ENCODE measurements at places on chromosomes 12 and 14.

DNA sequence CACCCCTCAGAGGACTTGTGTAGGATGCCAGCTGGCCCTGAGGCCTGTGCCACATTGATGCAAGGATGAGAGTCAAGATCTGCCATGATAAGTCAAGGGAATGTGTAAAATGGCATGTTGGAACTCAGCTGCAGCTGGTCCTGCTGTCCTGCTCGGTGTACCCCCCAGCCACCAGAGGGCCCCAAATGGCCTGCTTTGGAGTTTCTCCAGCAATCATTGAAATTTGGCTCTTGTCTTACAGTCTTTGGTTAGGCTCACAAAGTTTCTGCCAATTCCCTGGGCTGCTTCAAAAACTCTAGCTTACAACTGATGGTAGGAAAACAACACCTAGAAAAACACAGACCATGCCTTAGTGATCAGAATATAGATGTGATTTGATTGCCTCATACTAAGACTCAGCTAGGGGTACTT lies 76.8 kb downstream of the HSD17B6 start:
- DNase-seq, result peak; percentile 82

GRCh38 chr14:21652209-21652808 lies 1.3 kb upstream of the OR4E2 start:
- no peak for DNase-seq

DNA sequence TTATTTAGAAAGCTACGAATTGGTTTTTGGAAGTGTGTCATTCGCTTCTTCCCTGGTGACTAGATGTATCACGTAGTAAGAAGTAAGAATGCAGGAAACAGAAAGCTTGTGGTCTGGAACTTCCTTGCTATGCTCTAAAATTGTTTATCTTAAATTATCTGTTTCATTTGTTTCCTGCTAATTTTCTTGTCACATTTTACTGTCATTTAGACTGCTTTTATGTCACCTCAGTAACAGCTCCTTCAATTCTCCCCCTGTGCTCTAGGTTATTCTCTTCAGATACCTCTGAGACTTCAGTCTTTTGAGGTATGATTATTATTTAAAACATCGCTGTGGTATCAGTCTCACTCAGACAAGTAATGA lies 699 bp upstream of the CD69 start:
- DNase-seq, result peak; percentile 75

DNA sequence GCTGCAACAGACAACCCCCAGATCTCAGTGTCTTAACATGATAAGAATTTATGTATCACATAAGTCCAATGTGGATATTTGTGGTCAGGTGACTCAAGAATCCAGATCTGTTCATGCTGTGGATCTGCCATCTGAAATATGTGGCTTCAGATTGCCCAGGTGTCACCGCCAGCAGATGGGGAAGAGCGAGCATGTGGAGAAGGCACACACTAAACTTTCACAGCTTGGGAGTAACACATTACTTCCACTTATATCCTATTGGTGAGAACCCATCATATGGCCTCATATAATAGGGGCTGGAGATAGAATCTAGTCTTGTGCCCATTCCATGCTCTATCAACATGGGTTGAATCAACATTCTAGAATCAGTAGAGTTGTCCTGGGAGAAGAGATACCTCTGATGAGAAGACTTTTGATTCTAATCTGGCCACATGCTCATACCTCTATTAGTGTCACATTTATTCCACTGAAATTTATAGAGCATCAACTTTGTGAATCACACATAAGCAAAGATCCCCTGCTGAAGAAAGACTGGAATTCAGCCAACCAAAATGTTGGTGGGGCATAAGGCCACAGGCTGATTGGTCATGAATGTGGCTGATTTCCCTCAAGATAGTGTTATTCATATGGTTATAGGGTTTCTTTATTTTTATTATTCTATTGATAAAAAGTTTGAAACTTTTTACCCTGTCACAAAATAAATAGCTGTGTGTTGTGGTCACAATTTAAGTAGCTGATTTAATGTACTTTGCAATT lies 6.0 kb upstream of the CALCOCO1 start:
- DNase-seq, result no peak

- peak; percentile 65 for DNase-seq
Observed at GRCh38 chr12:442235-442884, 17.4 kb upstream of the B4GALNT3 start.
